Activated CD8-positive, alpha-beta T cell treated with anti-CD3 and anti-CD28 coated beads for 36 hours (primary cell): ENCODE measurements at places on chromosomes 12 and 14. TPM values are rescaled to one million over a fixed set of nuclear protein-coding genes. Genes with fewer than 3 reads are reported as not detected.

GRCh38 chr14:56895154-56895553 is 84.9 kb upstream of the OTX2 start:
- no peaks in the 10 kb centered on the region for H3K4me1 ChIP-seq
- peaks cover 23% of the 10 kb centered on the region for H3K27me3 ChIP-seq
- H3K27ac ChIP-seq, result no peak overlapping the region
- H3K36me3 ChIP-seq, result no peaks in the 10 kb centered on the region
- H3K4me3 ChIP-seq, result no peak overlapping the region

The IRAK3 gene
- total RNA-seq, result 0.31 TPM

DNA sequence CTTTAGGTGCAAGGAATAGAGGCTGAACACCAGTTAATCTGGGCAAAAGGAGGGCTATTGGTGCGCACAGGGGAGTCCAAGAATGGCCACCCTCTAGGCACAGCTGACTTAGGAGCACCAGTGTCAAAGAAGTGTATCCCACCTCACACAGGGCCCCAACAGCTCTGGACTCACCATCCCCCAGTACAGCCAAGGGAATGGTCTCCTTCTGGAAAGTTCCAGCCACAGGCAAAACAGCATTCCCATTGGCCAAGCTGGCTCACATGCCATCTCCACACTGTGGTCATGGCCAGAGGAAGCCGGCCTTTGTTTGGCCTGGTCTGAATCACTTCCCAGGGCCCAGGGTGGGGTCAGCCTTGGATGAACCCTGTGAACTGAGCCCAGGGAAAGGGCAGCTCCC is 120.1 kb downstream of the DICER1 start:
- no peak overlapping the region for H3K4me3 ChIP-seq
- H3K4me1 ChIP-seq, result no peaks in the 10 kb centered on the region
- H3K27ac ChIP-seq, result no peak overlapping the region
- no peak for DNase-seq

GRCh38 chr12:25692115-25693035 is 139.3 kb upstream of the LMNTD1 start:
- no peaks in the 10 kb centered on the region for H3K4me1 ChIP-seq
- H3K4me3 ChIP-seq, result no peak overlapping the region
- H3K27ac ChIP-seq, result no peak overlapping the region
- H3K36me3 ChIP-seq, result no peaks in the 10 kb centered on the region
- no peaks in the 10 kb centered on the region for H3K27me3 ChIP-seq

GRCh38 chr14:79708426-79709388 is 502.6 kb downstream of the DIO2 start:
- H3K4me3 ChIP-seq, result no peak overlapping the region
- H3K27ac ChIP-seq, result no peak overlapping the region
- H3K27me3 ChIP-seq, result no peaks in the 10 kb centered on the region
- DNase-seq, result no peak
- no peaks in the 10 kb centered on the region for H3K4me1 ChIP-seq
